ENCODE measurements at places on chromosomes 3 and 15. TPM values are rescaled to one million over a fixed set of nuclear protein-coding genes. Genes with fewer than 3 reads are reported as not detected.

- peak; percentile 6 for DNase-seq
Measured at GRCh38 chr3:106860182-106860581, 517.1 kb upstream of the CCDC54 start.

GRCh38 chr3:99537416-99537815, 101.0 kb upstream of the COL8A1 start:
- no peak for DNase-seq

- no peak for DNase-seq
Measured at GRCh38 chr15:101491734-101492640, 2.5 kb upstream of the PCSK6 start.

- DNase-seq, result no peak
Measured at GRCh38 chr15:99148851-99149276, 44.0 kb downstream of the SYNM start.

DNA sequence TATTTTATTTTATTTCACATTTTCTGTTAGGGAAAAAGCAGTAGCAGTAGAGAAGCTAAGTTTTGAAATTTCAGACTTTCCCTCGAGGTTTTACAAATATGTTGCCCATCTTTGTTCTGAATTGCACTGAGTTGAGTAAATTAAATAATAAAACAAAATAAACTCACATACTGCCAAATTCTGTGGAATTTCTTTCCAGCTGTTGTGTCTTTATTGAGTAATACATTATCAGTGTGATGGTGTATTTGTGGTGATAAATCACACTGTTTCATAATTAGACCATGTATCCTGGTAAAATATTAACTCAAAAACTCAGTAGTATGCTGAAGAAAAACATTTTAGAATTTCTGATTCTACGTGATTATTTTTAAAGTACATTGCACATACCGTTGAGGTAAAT, 592.1 kb downstream of the SI start:
- DNase-seq, result no peak

DNA sequence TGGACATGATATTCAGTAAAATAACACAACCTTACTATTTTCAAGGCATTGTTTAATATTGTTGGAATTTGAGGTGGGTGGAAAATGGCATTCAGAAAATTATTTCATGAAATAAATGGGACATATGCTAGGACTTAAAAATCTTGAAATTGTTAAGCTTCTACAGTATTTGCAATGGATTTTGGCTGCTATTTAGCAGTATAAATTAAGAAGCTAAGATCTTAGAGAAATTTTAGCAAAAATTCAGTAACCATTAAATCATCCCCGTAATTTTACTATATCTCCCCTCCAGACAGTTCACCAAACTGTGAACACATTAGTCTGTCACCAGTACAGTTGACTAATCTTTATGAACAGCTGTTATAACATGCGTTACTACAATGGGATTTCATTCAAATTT, 8.2 kb downstream of the DIPK2A start:
- no peak for DNase-seq

DNA sequence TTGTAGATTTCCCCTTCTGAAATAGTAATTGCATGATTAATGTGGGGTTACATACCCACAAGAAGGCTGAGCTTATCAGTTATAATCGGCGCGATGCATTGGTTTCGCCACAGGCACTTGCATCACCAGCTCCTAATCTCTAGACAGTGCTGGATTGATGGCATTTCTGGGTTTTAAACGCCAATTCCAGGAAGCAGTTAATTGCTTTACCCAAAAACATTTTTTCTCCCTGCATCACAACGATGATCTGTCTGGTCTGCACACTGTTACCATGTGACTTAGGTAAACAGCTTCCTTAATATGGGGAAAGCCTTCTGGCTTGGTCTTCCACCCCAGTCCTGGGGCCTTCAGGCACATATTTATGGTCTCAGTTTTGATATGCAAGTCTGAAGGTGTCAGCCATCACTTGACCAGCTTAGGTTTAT, 70.0 kb upstream of the HEG1 start:
- DNase-seq, result peak; percentile 55

DNA sequence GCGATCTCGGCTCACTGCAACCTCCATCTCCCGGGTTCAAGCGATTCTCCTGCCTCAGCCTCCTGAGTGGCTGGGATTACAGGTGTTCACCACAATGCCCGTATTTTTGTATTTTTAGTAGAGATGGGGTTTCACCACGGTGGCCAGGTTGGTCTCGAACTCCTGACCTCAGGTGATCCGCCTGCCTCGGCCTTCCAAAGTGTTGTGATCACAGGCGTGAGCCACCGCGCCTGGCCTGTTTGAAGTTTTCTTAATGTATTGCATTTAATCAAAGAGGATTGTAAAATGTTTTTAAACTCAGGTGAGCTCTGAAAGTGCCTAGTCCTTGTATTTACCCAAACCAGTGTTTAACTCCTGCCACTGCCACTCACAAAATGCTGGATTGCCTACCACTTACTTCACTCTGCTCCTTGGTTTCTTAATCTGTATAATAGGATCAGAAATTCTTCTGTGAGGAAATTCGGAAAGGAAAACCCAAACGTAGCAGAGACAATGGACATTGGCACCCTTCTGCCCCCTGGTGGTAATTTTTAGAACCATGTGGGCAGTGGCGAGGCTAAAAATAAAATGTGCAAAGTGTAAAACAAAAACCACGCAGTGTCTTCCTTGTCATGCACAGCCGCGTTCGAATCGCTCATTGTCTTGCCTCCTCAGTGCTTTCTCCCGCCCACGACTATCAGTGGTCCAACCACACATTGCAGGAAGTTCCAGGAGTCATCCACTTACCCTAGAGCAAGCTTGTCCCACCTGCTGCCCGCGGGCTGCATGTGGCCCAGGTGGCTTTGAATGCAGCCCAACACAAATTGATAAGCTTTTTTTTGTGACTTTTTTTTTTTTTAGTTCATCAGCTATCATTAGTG, 27.3 kb downstream of the CEP19 start:
- DNase-seq, result peak; percentile 74

- DNase-seq, result no peak
Measured at GRCh38 chr3:134650431-134651346, at the start of gene KY. Gene KY (minus strand): TSS chr3:134651022. CDS start chr3:134650960, 62 bp downstream.

- no peak for DNase-seq
Measured at GRCh38 chr3:67302489-67302888, 304.4 kb downstream of the KBTBD8 start.

DNA sequence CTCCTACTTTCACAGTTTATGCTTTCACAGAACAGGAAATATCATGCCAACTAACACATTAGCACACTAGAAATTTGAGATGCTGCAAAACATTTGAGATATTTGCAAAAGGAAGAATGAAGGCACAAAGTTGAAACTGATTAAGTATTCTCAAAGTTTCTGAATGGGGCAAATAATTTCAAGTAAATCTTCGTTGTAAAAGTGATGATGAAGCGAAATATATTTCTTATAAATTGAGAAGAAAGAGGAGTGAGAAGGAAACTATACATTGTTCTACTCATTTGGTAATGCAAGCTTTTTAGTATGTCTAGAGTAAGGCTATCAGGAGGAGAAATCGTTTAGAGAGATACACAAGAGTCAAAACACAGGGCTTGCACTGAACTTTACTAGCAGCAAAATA, 24.3 kb upstream of the LSAMP start:
- no peak for DNase-seq

GRCh38 chr3:106794442-106794841, 582.8 kb upstream of the CCDC54 start:
- DNase-seq, result no peak

DNA sequence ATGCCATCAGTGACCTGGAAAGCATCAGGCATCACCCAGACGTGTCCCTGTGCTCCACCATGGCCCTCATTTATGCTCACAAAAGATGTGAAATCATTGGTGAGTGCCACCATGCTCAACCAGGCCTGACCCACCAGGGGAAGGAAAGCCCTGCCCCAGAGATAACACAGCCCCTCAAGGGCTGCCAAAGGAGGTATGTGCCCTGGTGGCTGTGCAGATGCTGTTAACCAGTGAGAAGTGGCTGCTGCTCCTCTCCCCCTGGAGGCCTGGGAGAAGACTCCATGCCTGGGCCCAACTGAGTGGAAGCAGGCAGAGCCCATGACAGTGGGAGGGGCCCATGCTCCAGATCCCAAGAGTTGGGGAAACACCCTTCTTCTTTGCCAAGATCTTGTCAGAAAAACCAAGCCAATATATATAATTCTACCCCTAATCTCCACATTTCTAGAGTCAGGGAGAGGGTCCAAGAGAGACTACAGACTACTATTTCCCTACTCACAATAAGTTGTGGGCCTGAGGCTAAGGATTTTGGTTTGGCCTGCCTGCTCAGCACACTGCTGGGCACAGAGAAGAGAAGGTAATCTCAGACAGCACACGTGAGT, 2.7 kb downstream of the TTC21A start:
- DNase-seq, result no peak

DNA sequence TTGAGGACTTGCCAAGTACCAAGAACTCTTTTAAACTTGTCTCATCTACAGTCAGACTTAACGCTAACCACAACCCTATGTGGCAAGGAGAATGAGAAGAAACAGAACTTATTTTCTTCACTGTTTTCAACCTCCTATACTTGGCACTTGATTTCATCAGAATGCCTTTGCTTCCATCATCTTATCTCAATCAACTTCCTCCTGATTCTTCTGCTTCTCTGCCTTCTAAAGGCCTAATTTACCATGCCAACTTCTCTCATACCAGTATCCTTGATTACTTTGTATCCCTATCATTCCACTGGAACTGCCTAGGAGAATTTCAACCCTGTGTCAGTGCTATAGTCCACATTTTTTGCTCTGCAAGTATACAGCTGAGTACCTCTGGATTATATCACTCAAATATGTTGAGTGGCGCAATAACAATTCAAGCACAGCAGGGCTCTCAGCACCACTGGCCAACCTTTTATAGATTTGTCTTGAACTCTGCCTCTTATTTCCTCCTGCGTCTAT, 413.6 kb downstream of the ROBO1 start:
- DNase-seq, result no peak

DNA sequence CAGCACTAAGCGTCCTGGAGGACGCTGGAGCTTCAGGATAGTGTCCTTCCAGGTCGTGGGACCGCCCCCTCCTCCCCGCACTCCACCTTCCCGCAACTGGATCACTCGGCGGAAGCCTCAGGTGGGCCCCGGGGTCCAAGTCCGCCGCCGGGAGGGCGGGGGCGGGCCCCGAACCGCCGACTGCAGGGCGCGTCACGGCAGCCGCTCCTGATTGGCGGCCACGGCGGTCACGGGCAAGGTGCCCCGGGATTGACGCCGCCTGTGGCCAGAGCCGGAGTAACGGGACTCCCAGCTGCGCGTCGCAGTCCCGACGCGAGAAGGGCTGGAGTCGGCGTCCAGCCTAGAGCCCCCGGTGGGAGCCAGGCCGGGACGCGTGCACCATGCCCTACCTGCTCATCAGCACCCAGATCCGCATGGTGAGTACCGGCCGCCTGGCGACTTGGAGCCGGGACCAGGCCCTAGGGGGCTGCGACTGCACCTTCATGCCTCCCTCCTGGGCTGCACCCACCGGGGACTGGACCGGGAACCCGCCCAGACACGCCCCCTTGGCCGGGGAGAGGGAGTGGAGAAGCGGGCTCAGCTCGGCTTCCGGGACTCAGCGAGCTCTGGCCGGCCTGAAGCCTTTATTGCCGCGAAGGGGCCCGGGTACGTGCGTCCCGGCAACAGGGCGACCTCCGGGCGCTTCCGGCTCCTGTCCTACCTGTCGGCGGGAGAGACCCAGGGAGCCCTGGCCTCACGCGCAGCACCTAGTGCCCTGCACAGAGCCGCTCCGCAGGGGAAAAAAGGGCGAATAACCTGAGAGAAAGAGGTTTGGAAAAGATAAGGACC, at the start of gene GCHFR:
Gene GCHFR (plus strand): TSS at position 268 of the 828 bp plus-strand sequence. CDS start 113 bp downstream, at position 381.
- DNase-seq, result peak; percentile 78

DNA sequence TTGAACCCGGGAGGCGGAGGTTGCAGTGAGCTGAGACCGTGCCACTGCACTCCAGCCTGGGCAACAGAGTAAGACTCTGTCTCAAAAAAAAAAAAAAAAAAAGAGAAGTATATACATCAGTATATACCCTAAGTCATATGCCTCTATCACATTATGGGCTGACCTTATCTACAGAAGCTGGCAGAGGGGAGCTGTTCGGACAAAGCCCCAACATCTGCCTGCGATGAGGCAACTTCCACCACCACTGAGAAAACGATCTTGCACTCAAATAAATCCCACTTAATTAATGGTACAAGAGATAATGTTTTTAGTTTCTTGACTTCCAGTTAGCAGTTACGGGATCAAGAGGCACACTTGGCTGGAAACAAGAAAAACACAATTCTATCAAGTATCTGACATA, 2.2 kb downstream of the GLT8D1 start:
- DNase-seq, result no peak

DNA sequence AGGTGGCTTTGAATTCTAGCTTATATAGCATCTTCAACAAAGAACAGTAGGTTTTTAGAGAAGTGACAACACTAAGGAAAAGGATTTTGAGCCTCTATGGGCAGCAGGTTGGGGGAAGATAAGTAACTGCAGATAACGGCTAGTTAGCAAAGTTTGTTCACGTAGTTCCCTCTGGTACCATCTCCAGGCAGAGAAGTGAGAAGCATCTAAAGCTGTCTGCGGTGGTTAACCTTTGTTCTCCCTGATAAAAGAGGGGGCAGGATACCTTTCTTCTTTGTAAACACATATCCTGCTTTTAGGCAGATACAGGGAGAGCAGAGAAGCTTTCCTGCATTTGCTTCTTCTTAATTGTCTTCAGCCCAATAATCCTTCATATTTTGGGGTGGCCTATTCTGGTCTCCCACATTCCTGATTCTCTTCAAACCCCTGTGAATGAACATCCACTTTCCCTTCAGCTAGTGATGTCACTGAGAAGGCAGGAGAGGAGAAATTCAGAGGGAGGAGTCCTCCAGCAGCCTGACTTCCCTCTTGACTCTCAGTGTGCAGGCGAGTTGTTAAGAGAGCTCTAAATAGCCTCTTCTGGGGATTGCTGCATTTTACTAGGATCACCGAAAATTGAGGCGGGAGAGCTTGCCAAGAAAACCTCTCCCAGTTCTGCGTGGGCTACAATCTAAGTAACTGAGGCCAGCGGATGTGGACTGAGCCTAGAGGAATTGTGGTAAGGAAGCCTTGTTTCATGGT, 393.7 kb upstream of the C2CD4B start:
- no peak for DNase-seq

GRCh38 chr3:188950832-188951489, 220.8 kb upstream of the TPRG1 start:
- peak; percentile 95 for DNase-seq

DNA sequence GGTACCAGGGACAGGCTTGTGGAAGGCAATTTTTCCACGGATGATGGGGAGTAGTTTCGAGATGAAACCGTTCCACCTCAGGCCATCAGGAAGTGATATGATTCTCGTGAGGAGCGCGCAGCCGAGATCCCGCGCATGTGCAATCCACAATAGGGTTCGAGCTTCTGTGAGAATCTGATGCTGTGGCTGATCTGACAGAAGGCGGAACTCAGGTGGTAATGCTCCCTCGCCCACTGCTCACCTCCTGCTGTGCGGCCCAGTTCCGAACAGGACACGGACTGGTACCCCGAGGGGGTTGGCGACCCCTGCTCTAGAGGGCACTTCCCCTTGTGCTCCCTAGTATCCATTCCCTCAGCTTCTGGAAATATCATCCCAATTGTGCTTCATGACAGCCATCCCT, 99.9 kb downstream of the PLD1 start:
- DNase-seq, result no peak

- no peak for DNase-seq
Measured at GRCh38 chr15:55218056-55218455, 21.3 kb upstream of the RSL24D1 start.

ALDH1A3 gene
- 3.4 TPM for total RNA-seq

SYNPR gene
- total RNA-seq, result not detected

PPIP5K1 gene
- total RNA-seq, result 56.8 TPM

AADAC gene
- total RNA-seq, result not detected

MRPL3 gene
- total RNA-seq, result 179 TPM

CLDN11 gene
- not detected for total RNA-seq

TRIM71 gene
- 0.05 TPM for total RNA-seq

CLSTN2 gene
- not detected for total RNA-seq

GATA2 gene
- total RNA-seq, result 0.51 TPM

BNIP2 gene
- 80.7 TPM for total RNA-seq

ECT2 gene
- 63.9 TPM for total RNA-seq
